ENCODE measurements at places on chromosomes 2 and 18. TPM values are rescaled to one million over a fixed set of nuclear protein-coding genes. Genes with fewer than 3 reads are reported as not detected.

DNA sequence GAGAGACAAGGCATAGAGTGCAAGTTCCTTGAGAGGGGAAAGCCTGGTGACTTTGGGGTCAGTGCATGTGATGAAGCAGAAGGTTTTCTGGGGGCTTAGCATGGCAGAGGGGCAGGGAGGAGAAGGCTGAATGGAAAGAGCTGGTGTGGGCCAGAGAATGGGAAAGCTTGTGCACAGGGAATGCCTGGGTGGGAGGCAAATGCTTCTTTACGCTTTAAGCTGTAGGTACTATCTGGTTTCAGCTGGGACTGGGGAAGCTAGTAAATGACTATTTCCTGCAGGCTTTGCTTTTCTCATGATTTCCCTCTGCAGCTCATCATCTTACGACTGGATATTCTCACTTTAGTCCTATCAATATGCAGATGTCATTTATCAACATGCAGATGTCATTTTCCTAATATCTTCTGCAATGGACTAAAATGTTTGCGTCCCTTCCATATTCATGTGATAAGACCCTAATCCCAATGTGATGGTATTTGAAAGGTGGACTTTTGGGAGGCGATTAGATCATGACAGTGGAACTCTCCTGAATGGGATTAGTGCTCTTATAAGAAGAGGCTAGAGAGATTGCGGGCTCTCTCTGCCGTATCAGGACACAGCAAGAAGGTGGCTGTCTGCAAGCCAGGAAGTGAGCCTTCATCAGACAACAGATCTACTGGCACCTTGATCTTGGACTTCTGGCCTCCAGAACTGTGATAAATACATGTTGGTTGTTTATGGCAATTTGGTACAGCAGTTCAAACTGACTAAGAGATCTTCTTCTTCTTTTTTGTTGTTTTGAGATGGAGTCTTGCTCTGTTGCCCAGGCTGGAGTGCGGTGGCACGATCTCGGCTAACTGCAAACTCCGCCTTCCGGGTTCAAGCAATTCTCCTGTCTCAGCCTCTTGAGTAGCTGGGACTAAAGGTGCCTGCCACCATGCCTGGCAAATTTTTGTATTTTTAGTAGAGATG lies 50.1 kb downstream of the MYCN start:
- DNase-seq, result no peak

The POTEC gene
- polyA plus RNA-seq, result not detected

The TMEM200C gene
- polyA plus RNA-seq, result 1.6 TPM

The COL6A3 gene
- 266 TPM for polyA plus RNA-seq

DNA sequence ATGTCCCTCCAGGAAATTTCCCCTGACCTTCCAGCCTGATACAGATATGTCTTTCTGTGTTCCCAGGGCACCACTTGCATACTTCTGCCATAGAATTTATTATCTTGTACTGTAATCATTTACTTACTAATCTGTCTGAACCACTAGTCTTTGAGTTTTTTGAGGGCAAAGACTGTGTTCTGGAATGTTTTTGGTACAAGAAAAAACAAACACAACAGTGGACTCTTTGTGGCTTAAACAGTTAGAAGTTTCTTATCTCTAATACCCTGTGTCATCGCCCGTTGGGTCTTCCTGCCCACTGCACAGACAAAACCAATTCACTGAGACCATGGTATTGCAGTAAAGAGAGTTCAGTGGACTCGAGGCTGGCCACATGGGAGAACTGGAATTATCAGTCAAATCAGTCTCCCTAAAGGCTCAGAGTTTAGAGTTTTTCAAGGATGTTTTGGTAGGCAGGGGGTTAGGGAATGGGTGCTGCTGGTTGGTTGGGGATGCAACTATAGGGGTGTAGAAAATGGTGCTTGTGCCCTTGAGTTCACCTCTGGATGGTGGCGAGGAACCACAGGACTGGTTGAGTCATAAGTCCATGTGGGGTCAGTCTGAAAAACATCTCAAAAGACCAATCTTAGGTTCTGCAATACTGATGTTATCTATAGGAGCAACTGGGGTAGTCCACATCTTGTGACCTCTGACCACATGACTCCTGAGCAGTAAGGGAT lies 20.3 kb downstream of the RALB start:
- DNase-seq, result no peak

- no peak for DNase-seq
These were observed 476.4 kb upstream of the SPHKAP start for GRCh38 chr2:228657807-228658402.

The WDR75 gene
- polyA plus RNA-seq, result 57.1 TPM

The ARHGEF4 gene
- 7.5 TPM for polyA plus RNA-seq

The NEU2 gene
- not detected for polyA plus RNA-seq

DNA sequence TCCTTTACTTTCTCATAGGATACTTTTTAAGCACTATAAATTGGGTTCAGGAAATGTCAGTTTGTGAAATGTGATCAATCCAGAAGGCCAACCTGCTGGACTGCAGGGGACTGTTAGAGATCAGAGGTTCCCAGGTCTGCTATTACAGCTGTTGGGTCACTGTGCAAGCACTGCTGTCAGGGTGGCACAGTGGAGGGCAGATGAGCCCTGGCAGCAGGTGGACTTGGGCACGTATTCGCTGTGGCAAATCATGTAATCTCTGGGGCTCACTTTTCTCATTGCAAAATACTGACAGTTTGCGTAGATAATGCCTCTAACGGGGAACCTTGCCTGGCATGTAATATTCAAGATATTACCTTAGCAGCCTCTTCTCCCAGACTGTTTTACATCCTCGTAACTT lies 18.1 kb downstream of the RAB31 start:
- no peak for DNase-seq

The DUSP2 gene
- 2.7 TPM for polyA plus RNA-seq

DNA sequence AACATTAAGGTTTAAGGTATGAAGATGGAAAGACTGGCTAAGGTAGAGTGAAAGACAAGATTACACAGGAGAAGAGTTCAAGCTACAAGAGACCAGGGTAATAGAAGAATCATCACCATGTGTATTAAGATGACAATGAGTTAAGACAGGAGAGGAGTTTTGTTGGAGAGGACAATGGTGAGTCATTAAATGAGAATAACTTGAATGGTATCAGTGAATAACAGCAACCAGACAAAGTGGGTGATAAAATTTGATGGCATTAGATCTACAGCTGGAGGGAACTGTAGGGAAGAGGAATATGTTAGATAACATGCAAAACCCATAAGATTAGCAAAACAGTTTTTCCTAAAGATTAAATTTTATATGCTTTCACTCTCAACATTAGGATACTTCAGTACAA lies 18.8 kb upstream of the ENOSF1 start:
- DNase-seq, result no peak

DNA sequence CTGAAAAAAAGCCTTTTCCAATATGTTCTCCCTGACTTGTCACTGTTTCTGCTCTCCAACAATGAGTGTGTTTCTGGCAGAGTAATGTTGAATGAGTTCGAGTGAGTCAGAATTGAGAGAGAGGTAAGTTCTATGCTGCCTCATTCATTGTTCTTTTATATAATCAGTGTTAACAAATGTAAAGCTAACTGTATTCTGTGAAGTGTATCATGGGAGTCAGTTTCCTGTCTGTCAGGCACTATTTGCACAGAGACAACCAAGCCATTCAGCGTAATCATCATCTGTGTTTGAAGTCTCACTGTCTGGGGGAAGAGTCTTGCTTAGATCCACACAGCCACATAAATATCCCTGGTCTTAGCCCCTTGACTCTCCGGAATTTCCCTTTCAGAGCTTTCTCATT lies 22.0 kb upstream of the UPP2 start:
- DNase-seq, result no peak

- no peak for DNase-seq
These were observed 87.7 kb upstream of the FSHR start for GRCh38 chr2:49241991-49242390.

The SP140L gene
- 13.7 TPM for polyA plus RNA-seq

DNA sequence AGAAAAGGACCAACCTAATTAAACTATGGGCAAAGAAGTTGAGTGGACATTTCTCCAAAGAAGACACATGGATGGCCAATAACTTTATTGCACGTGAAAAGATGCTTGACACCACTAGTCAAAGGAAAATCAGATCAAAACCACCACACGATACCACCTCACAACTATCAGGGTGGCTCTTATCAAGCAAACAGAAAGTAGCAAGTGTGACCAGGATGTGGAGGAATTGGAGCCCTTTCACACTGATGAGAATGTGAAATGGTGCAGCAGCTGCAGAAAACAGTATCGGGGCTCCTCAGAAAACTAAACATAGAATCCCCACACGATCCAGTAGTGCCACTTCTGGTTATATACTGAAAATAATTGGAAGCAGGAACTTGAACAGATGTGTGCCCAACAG lies 72.2 kb upstream of the ALKAL2 start:
- no peak for DNase-seq

- DNase-seq, result no peak
These were observed 338.3 kb downstream of the CYRIA start for GRCh38 chr2:16327326-16327725.
